ACHN (cell line): ENCODE measurements at places on chromosomes 5 and 9.

DNA sequence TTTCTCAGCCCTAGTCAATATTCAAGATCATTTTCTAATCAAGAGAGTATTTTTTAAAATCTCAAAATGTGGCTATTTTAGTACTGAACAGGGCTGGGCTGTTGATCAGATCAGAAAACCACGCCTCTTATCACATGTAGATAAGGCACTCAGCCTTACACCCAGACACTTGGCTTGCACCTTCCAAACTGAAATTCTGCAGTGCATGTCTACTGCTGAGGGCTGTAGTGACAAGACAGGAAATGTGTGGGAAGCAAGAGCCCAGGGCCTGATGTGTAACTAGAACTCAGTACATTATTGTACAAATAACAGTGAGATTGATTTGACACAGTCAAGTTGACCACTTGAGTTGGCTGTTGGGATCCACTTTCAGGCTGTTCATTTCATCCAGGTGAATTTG lies 48.6 kb downstream of the UBE2QL1 start:
- no peak for DNase-seq

DNA sequence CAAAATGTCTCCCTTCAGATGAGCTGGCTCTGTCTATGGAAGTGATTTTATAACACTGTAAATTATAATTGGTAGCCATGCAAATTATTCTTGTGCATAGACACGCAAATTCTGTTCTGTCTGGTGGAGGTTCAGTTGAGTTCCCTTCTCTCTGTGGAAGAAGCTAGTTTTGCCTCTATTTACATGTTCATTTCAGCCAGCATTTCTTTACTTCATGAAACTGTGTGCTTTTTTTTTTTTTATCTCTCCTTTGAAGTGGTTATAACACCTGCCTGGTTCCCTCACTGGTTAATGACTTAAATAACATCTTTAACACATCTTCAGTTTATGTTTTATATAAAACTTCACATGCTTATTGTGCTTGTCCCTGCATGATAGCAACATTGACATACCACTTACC lies 149.4 kb upstream of the FBXL7 start:
- DNase-seq = no peak

DNA sequence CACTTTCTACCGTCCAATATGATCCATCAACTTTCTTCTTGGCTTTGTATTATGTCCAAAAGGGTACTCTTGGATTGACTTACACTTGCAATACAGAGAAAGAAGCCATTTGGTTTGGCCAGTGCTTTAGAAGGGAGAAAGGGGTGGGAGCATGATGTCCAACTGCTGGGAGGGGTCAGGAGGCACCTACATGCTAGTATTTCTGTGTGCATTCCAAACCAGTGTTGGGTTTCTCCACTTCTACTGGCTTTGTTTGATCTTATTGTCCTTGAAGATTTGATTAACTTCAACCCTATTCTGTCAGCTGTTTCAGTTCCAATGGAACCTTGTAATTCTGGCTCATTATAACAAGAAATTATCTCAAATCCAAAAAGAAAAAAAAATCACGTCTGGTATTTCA lies 27.6 kb downstream of the CYSTM1 start:
- DNase-seq = no peak

DNA sequence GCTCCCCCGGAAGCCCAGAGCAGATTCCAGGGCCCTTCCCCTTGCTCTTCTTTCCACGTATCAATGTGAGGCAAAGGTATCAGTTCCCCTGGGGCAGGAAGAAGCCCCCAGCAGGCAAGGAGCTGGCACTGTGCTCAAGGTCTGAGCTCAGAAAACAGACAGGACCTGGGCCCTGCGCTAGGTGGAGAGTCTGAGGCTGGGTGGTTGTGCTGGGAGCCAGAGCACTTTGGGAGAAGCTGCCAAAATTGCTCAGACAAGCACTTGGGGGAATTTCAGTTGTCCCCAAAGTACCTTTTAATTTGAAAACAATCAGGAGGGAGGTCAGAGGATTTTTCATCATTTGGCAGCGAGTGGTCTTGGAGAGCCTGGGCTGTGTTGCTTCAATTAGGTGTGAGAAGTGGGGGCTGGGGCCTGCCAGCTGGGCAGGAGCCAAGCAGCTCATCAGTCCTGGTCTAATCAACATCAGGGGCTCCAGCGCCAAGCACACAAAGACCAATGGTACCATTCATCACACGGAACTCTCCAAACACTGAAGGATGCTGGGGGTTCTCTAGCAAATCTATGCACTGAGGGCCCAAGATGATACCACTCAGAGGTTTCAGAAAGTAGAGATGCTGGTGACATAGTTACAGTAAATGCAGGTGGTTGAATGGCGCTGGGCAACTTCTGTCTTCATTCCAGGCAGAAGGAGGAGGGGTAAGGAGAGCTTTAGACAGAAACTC lies 176.5 kb downstream of the SNX18 start:
- no peak for DNase-seq

GRCh38 chr9:117080765-117081390 lies 334.0 kb downstream of the ASTN2 start:
- no peak for DNase-seq

GRCh38 chr5:31880449-31880848 lies 241.5 kb downstream of the PDZD2 start:
- DNase-seq = no peak

DNA sequence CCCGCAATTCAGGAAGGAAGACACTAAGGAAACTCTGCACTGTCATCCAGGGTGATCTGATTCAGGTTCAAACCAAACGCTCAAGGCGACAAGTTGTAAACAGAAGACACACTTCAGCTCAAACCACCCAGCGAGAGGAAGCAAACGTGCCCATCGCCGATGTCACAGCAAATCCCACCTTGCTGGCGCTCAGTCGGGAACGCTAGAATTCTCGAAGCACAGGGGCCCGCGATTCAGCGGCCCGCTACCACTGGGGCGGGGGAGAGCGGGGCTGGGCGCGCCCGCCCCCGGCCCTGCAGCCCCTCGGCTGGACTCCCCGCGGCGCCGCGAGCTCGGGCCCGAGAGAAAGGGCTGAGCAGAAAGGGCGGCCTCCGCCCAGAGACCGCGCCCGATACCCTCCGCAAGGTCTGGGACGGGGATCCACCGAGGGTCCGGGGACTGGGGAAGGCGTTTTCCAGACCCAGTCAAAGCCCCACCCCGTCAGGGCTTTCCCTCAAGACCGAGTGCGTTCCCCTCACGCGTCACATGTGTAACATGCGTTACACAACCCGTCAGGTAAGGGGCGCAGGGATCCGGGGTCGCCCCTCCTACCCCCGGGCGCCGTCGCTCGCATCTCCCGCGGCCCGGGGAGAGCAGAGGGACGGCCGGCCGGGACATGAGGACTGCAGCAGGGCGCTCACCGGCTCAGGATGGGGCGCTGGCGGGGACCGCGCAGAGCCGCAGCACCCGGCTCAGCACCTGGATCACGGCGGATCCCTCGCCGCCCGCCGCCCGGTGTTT lies 469 bp downstream of the AGTPBP1 start:
- DNase-seq = peak; percentile 35

DNA sequence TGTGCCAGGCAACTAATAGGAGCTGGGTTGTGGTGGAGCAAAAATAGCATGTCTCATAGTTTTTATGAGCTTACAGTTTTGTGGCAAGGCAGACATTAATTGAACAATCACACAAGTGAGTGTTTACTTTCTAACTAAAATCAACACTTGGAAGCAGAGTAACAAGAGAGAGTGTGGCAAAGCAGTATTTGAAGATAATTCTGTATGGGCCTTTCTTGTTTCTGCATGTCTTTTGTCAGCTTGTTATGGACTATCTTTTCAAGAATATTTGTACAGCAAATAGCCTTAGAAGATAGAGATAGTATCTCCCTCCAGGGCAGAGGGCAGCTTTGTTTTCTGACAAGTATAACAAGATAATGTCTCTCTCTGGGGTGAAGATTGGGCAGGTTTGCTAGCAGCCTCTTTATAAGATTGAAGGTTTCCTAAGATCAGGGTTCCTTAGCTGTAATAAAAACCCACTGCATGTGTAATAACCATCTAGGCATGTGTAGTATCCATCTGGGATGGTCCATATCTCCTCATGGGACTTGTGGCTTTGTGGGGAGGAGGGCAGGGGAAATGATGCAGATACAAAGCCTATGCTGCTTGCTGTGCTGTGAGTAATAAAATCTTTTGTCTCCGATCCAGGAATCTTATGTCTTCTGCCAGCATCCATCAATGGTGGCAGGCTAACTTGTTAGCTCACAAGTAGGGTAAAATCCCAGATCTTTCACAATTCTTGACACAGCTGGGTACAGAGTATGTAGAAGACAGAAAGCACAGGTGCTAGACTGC lies 479.9 kb downstream of the KDM4C start:
- no peak for DNase-seq

- DNase-seq = no peak
Observed at GRCh38 chr9:112542593-112543292, 56.1 kb downstream of the KIAA1958 start.

DNA sequence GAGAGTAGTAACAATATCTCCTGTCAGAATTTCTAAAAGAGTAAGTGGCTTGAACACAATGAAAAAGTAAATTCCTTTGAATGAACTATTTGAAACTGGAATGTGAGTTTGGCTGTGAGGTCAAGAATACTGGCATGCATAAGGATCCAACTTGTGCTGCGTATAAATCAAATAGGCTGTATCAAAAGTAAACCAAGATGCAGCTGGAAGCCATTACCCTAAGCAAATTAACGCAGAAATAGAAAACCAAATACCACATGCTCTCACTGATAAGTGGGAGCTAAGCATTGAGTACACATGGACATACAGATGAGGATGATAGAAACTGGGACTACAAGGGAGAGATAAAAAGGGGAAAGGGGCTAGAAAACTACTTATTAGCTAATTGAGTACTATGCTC lies 24.0 kb upstream of the SRFBP1 start:
- no peak for DNase-seq

- peak; percentile 88 for DNase-seq
Observed at GRCh38 chr9:33177639-33178038, 10.5 kb upstream of the B4GALT1 start.

- DNase-seq = no peak
Observed at GRCh38 chr5:102229685-102230084, 66.4 kb downstream of the SLCO4C1 start.

DNA sequence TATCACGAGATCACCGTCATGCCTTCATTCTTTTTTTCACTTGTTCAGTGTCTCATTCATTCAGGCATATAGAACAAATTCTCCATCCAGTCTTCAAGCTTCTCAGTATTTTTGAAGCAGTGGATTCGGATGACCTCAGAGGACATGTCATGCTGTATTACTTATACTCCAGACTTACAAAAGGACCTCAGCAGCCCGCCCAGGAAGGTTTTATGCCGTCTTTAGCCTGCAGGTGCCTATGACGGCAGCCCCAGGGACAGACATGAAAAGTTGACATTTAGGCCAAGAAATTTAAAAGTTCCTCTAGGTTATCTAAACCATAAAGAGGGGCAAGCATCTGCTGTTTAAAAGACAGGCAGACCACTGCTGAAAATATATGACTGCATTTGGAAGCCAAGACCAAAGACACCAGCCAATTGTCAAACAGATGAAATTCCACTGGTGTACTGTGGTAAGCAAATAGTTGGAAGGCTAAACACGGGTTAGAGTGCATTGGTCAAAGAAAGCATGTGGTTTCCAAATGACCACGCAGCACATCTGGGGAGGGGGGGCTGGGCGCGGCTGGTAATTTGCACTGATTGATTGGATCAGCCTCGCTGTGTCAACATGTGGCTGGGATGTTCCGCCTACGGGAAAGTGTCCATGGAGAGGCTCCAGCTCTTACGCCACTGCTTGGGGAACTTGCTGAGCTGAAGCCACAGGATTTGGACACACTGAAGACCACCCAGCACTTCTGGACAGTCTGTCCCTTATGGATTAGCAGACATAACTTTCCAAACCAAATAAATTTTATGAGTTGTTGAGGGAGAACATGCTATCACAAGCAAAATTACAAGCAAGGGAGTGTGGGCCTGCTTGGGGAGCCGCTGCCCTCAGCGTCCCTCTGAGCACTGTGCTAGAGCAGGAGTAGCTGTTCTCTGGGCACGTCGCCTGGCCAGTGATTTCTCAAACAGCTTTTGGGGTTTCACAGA lies 173.6 kb downstream of the FANCC start:
- no peak for DNase-seq

DNA sequence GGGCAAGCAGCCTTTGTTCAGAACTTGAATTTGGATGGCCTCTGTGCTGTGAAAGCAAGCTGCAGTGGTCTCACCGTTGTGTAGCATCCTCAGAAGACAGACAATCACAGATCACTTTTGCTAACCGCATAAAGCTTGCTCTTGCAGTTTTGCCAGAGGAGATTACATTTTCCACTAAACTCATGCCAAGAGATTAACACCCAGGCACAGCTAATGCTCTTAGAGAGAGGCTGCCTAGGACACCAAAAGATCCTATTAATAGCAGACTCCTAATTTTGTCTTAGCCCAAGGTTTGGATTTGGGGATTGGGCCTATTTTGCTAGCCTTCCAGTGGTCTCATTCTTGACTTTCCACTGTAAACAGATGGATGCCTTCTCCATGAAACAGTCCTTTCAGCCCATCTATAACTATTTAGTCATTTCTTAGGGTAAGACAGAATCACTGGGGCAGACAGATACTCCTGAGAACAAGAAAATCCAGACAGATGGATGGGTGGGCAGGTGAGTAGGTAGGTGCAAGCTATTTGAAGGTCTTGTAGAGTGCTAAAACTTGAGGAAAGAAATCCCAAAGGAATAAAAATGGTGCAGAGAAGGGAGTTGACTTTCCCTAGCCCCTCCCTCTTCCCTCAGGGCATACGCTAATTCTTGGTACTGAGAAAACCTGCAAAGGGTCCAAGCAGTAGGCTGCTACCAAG lies 506.2 kb downstream of the SPOCK1 start:
- no peak for DNase-seq

DNA sequence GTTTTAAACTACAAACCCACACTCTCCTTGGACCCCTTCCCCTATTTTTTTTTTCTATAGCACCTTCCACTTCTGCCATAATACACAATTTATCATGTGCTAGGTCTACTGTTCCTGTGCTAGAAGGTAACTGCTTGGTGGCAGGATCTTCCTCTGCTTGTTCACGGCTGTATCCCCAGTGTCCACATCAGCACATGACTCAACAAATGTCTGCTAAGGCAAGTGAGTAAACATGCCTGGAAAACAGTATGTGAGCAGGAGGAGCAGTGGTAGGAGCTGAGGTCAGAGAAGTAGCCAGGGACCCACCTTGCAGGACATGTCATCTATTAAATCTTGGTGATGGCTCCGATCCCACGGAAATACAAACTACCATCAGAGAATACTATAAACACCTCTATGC lies 79.4 kb downstream of the AUH start:
- no peak for DNase-seq

DNA sequence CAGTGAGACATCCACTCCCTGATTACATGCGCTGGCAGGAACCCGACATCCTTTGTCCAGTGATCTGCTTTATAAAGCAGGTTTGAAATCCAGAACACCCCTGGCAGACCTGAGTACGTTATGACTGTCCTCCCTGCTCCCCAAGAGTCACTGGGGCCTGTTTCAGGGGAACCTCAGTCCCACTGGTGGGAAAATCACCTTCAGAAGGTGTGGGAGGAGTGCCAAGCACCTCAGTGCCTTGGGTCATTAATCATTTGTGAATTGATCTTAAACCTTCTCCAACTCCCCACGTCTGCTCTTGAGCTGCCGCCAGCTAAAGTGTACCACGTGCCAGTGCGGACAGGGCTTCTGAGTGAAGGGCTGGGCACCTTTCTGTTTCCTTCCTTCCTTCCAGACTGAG lies 16.2 kb downstream of the SLC6A3 start:
- no peak for DNase-seq
